Right lobe of liver (tissue), 6 donors: ENCODE measurements at places on chromosomes 2 and 18. TPM values are rescaled to one million over a fixed set of nuclear protein-coding genes. Genes with fewer than 3 reads are reported as not detected.

Gene M1AP
- total RNA-seq: not detected

Gene CXCR1
- 1.0 TPM for total RNA-seq

Gene CDK15
- not detected for total RNA-seq

Gene VWA3B
- total RNA-seq: 0.14 TPM

DNA sequence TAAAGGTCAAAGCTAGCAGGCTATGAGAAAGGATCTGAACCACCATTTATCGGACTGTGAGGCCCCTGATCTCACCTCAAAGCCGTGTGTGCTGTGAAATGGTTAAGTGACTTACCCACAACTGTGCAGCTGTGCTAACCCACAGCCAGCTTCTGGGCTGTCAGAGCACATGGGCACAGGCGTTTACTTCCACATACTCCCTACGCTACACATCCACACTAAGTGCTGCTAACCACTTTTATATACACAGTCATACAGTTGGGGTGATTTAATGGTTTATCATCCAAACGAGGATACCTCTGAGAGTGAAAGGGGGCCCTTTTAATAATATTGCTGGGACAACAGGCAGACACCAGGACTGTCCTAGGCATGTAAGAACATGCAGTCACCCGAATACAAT is 37.3 kb downstream of the CYRIA start:
- H3K36me3 ChIP-seq: no peaks in the 10 kb centered on the region
- H3K27ac ChIP-seq: no peak overlapping the region

DNA sequence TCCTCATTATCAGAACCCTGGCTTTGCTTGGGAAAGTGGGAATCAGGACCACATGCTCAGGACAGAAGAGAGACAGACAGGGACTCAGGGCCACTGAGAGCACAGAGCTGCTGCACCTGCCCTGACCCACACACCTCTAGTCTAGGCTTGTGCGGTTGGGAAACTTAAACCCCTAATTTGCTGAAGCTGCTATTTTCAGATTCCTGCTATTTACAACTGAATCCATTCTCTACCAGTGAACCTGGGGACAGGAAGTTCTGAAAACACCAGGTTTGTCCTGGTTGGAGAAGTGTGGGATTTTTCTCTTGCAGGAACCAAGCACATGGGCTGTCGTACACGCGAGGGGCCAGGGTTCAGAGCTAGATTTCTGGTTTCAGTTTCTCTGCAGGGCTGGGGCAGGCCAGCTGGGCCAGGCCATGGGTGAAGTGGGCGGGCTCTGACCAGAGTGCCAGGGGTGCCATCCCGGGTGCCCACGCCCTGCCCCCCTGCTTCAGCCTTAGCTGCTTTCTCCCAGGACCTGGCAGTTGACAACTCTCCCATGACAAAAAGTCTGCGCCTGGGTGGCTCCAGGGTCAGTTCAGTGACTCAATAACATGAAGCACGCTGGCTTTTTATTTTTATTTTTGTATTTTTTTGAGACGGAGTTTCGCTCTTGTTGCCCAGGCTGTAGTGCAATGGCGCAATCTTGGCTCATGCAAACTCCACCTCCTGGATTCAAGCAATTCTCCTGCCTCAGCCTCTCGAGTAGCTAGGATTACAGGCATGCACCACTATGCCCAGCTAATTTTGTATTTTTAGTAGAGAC is 51.3 kb upstream of the SLC1A4 start:
- no peaks in the 10 kb centered on the region for H3K27me3 ChIP-seq
- H3K27ac ChIP-seq: peak overlapping the region; percentile 82
- peak; percentile 91 for DNase-seq
- H3K36me3 ChIP-seq: no peaks in the 10 kb centered on the region
- H3K4me1 ChIP-seq: no peaks in the 10 kb centered on the region

- H3K4me3 ChIP-seq: peak overlapping the region; percentile 29
- H3K27me3 ChIP-seq: peaks cover 5% of the 10 kb centered on the region
- no peaks in the 10 kb centered on the region for H3K36me3 ChIP-seq
- no peak for DNase-seq
- H3K4me1 ChIP-seq: no peaks in the 10 kb centered on the region
These were observed 34.3 kb upstream of the ATP6V1B1 start for GRCh38 chr2:70901227-70902066.

DNA sequence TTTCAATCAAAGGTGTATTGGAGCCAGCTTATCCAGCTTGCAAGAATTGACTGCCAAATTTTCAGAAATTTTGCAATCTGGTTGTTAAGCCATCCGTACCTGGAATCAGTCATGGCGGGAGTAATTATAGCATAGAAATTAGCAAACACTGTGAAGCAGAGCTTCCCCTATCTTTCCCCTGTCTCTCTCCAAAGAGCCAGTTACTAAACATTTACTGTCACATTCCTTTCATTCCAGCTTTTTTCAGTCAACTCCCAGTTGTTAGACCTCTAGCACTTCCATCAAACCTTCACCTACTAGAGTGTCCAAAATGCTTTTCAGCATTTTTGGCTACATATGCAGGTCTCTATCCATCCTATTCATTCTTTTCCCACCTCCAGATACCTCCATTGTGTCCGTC is 137.4 kb downstream of the MC4R start:
- no peak overlapping the region for H3K27ac ChIP-seq
- H3K27me3 ChIP-seq: no peaks in the 10 kb centered on the region
- no peaks in the 10 kb centered on the region for H3K36me3 ChIP-seq
- DNase-seq: no peak
- no peaks in the 10 kb centered on the region for H3K4me1 ChIP-seq

- no peak overlapping the region for H3K4me3 ChIP-seq
- H3K27me3 ChIP-seq: no peaks in the 10 kb centered on the region
- peaks cover 6% of the 10 kb centered on the region for H3K4me1 ChIP-seq
- peak; percentile 54 for DNase-seq
These were observed 131.9 kb downstream of the GLI2 start for GRCh38 chr2:120867290-120868241.
